NCI-H1436 (cell line): ENCODE measurements at places on chromosomes 3 and 15.

DNA sequence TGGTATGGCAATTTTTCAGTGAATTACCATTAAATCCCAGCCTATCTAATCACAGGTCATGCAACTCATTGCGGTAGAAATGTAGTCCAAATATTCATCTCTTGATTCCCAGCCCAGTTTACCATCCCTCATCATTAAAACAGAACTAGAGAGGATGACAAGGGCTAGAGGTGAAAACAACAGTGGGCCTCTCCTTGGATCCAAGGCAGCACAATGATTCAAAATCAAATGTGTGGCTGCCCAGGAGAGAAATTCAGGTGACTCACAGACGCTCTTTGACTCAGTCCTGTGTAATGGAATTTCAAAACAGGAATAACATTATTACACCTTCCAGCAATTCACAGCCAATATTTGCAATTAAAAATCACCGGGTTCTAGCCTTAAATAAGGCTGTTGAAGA is 246.5 kb downstream of the TBL1XR1 start:
- no peak for DNase-seq

DNA sequence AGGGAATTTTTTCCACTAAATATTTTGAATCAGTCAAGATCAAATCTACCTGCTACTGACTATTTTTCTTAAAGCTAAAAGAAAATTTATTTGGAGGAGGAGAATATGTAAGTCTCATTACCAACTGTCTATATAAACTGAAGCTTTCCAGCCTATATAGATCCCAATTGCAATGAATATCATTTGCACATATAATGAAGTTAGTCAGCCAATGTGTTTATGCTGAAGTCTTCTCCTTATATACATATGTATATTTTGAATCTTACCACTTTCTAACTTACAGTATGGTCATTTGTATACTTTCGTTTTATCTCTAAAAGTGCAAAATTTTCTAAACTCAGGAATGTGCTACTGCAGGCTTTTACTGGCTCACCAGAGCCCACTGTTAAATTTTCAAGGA is 136.5 kb downstream of the SYNPR start:
- no peak for DNase-seq

DNA sequence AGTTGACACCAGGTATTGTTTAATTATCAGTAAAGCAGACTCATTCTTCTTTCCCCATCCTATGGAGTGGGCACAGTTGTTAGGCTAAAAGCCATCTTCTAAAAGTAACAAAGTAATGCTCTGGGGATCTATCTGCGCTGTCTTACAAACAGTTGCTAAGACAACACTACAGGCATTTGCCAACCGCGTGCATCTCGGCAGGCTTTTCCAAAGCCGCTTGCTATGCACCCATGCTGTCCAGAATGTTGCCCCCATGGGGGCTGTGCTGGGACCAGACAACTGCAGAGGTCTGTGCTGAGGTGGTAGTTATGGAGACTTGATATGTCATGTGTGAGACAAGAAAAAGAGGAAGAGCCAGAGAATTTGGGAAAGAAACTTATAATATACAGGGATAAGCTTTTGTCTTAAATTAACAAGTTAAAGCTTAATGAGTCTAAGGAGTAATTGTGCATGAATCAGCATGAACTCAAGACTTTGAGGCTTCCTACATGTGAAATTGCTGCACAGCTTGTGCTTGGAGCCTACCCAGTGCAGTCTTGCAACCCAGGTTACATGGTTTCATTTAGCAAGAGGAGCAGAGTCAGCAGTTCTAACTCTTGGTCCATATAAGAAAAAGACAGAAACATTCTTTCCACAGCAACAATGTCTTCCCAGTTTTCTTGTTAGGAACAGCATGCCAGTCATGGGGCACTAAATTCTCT is 38.9 kb upstream of the DCLK3 start:
- no peak for DNase-seq

DNA sequence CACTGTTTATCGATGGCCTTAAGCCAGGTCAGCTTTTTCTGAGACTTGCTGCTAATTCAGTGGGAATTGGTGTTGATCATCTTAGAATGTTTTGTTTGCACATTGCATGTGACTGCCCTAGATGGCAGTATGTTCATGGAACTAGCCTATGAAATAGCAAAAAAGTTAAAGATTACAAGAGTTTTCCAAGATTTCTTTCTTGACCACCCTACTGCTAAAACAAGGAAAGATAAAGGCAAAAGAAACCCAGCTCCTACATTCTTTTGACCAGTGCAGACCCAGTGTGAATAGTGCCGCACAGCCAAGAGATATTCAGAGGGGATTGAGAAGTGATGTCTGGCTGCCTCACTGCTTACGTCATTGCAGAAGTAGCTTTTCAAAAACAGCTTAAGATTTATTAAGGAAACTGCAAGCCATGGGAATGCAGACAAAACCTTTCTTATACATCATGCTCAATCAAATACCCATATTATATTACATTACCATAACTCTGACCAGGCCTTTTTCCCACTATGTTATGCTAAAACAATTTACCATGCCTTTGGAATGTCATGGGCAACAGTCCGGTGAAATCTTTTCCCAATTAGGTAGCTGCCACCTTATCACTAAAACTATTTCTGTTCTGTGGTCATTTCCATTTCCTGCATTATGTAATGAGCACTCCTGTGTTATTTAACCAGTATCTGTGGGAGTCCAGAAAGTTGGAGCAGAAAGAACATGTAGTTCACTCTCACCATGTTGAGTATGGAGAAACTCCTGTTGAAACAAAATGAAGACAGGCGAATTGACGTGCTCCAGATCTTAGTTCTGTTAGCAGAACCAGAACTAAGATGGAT is 6.0 kb downstream of the PHLDB2 start:
- no peak for DNase-seq
